Smooth muscle cell of the pulmonary artery (primary cell): ENCODE measurements at places on chromosomes 3 and 15. TPM values are rescaled to one million over a fixed set of nuclear protein-coding genes. Genes with fewer than 3 reads are reported as not detected.

TMCO5A gene
- total RNA-seq, result not detected in 2 replicates

MAN2A2 gene
- total RNA-seq, result 79.4 and 84.2 TPM in 2 replicates

DOCK3 gene
- total RNA-seq, result 0.26 and 0.30 TPM in 2 replicates

ARGFX gene
- total RNA-seq, result not detected in 2 replicates

MASP1 gene
- total RNA-seq, result 1.7 and 5.7 TPM in 2 replicates

CSTA gene
- total RNA-seq, result 1.2 TPM in 1 of 2 replicates, not detected in the other

SLC12A8 gene
- total RNA-seq, result 13.2 and 17.9 TPM in 2 replicates

HTR3D gene
- total RNA-seq, result not detected in 2 replicates

KCNAB1 gene
- total RNA-seq, result 2.0 and 35.6 TPM in 2 replicates

HIGD2B gene
- total RNA-seq, result 0.10 TPM in 1 of 2 replicates, not detected in the other

BCL2A1 gene
- 0.33 and 1.1 TPM in 2 replicates for total RNA-seq

CFAP91 gene
- total RNA-seq, result 0.59 and 0.72 TPM in 2 replicates

SLC24A5 gene
- total RNA-seq, result not detected in 2 replicates

BOC gene
- 7.6 and 15.6 TPM in 2 replicates for total RNA-seq

INSYN1 gene
- total RNA-seq, result 1.3 and 3.3 TPM in 2 replicates

NOP10 gene
- 132 and 166 TPM in 2 replicates for total RNA-seq

AQP9 gene
- not detected in 2 replicates for total RNA-seq

SLC2A2 gene
- not detected in 2 replicates for total RNA-seq

UPK1B gene
- total RNA-seq, result 0.17 and 0.98 TPM in 2 replicates

RARRES1 gene
- 8.0 and 10.9 TPM in 2 replicates for total RNA-seq

FBXL22 gene
- total RNA-seq, result 1.4 and 1.7 TPM in 2 replicates

PLEKHO2 gene
- 22.3 and 23.3 TPM in 2 replicates for total RNA-seq

UTS2B gene
- total RNA-seq, result 0.39 and 0.53 TPM in 2 replicates

SERF2 gene
- total RNA-seq, result 537 and 552 TPM in 2 replicates

CCDC32 gene
- total RNA-seq, result 13.0 and 17.1 TPM in 2 replicates

IL5RA gene
- not detected in 2 replicates for total RNA-seq
